ENCODE measurements at places on chromosomes 2 and 18.

DNA sequence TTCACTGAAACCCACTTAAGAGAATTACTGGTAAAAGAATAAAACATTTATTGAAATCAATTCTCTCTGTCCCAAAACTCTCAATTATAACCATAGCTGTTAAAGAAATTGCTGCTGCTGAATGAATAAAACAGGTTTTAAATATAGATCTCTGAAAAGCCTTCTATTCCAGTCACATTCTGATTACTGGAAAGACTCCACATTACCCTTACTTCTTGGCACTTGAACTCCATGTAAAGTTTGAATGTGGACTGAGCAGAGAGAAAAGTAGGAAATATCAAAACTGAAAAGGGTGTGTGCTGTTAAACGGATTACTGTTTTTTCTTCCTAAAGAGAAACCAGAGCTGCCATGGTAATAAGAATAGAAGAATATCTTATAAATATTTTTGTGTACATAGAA is 655.3 kb upstream of the SETBP1 start:
- DNase-seq: no peak

DNA sequence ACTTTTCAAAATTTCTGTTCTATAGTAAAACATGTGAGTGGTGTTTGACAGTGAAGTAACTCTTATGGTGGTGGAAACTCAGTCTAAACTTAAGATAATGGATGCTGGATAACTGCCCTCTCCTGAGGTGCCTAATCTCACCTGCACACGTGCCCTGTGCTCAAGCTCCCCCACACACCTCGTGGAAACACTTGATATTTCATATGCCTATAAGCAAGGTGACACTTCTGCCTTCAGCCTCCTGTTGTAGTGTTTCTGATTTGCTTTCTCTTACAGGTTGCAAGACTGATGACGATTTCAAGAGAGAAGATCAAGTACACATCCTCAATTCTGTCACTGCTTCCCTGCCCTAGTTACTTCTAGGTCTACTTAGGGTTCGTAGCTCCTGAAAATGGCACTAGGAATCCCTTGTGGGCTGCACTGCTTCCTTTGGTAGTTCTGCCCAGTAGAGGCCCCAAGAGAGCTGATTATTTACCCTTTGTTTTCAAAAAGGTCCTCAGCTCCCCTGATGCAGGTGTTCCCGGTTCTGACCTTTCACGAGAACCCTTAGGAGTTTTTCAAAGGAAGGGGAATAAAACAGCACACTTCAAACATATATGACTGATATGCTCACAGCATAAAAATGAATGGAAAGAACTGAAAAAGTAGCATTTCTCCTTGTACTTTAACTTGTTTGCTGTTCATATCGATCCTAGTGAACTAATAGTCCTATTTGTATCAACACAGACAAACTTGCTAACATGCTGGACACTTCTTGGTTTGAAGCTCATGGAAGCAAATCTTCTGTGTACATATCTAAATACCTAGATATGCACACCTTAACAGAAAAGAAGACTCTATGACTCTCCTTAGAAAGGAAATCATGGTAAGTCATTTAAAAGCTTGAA is 6.7 kb downstream of the CAVIN2 start:
- DNase-seq: no peak

DNA sequence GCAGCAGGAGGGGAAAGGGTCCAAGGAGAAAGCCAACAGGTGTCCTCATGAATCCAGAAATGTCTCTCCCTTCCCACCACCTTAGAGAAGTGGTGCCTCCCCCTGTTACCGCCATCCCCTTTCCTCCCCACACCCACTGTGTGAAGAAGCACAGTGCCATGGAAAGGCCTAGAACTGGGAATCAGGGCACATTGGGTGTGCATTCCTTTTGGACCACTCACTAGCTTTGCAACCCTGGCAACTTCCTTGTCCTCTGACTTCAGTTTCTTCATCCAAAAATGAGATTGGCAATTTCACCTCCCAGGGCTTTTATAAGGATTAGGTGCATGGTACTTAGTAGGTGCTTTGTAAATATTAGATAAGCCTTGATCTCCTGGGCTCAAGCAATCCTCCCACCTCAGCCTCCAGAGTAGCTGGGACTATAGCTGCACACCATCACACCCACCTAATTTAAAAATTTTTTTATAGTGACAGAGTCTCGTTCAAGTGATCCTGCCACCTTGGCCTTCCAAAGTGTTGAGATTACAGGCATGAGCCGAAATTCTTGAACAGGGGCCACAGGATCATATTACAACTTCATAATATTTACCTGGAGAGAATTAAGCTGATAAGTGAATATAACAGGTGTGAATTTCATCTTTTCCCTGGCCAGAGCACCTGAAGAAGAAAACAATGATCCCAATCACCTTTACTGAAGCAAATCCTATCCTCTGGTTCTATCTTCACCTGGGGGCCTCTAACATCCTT is 97.9 kb upstream of the TAF1B start:
- DNase-seq: no peak

DNA sequence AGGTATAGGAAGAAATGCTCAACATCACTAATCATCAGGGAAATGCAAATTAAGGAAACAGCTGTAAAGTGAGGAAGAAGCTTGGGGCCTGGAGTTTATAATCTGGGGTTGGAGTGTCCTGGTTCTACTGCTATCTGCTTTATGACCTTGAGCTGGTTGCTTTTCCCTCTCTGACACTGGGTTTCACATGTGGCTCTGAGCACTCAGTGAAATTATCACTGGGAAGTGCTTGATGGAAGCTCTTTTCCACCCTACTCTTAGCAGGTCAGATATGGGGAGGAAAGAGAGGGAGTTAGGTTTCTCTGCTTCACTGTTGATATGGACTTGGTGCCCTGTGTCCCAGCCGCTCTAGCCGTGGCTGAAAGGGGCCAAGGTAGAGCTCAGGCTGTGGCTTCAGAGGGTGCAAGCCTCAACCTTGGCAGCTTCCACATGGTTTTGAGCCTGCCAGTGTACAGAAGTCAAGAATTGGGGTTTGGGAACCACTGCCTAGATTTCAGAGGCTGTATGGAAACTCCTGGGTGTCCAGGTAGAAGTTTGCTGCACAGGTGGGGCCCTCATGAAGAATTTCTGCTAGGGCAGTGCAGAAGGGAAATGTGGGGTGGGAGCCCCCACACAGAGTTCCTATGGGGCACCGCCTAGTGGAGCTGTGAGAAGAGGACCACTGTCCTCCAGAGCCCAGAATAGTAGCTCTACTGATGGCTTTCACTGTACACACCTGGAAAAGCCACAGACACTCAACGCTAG is 52.3 kb downstream of the INPP4A start:
- no peak for DNase-seq

DNA sequence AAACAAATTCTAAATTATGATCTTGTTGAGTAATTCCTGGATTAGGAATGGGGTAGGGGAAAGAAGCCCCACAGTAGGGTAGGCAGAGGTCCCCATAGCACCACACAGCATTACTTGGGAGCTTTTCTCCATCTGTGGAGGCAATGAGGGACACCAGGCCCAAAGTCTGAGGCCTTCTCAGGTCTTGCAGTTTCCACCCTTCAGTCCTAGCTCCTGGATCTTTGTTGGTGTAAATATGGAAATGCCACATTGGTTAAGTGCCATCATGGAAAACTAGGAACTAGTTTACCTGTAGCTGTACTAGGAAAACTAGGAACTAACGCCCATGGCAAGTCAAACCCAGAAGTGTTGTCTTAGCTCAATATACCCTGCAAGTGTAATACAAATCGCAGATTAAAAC is 113.3 kb upstream of the DAPL1 start:
- DNase-seq: no peak

DNA sequence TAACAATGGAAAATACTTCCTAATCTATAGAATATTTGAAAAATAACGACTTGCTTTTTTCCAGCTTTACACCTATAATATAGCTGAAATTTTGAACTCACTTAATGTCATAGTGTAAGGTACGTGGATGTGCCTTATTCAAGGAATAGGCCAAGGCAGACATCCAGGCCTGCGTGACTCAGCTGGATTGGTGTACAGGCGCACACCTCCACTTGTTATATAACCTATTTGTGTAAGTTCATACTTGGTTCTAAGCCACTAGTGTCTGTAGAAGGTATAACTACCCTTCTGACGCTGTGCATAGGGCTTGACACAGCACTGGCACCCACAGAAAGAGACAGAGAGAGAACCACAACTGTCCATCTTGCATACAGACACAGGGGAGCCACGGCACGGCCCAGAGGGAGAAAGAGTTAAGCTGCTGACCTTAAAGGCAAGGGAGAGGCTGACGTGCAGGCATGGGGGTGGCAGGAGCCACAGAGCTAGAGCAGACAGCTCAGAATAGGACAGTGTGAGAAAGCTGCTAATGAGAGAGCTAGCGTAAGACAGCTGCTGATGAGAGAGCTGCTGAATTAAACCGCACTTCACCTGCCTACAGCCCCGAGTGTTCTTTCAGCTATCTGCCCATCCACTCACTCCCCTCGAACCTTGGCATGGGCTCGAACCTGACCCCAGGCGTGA is 16.1 kb downstream of the CCDC178 start:
- no peak for DNase-seq

GRCh38 chr2:134917360-134917865 is 1.2 kb upstream of the CCNT2 start:
- peak; percentile 22 for DNase-seq

DNA sequence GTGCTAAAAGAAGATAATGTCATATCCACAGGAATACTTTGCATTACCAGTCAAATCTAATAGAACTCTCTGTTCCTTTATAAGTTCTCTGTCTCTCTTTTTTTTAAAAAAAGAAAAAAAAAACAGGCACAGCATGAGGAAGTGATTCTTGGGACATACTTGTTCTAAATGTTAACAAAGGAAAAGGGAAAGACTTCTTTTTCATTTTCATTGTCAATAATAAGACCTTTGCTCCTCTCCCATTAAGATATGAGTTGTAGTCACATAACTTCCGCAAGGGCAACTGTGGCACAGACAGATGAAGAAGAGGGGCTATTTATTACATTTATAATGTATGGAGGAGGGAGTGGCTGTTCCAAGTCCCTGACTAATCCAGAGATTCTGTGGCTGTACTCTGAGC is 4.7 kb downstream of the CD302 start:
- no peak for DNase-seq

DNA sequence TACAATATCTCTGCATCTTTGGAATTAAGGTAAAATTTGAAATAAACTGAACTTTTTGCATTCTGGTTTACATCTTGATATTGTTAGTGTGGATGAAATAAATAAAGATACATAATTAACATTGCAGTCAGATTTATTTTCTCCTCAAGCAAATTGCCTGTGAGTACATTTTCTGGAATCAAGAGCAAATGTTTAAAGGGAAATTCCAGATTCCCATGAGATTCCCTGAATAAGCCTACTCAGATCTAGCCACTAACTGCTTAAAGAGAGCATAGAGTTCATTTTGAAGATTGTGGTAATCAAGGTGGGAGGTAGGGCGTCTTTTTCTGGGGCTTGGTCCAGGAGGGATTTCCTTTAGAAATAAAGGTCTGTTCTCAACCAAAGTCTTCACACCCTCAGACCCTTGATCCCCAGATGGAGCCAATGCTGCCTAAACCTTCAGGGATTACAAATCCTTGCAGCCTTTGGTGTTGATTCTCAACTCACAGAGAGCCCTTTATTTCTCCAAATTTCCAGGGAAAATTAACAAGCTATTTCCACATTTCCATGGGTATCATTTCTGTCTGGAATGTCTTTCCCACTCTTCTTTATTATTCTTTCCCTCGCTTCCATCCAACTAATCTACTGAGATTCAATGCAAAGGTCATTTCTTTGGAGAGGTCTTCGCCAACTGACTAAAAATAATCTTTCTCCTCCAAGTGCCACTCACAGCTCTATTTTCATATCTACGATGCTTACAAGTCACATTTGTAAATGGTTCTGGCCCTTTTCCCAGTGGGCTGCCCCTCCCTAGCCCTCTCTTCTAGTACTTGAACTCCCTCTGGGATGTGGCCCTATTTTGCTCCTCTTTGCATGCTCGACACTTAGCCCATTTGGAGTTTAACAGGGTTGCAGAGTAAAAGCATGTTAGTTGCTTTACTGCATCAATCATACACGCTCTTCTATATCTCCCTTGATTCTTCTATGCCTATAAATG is 79.8 kb upstream of the SPATS2L start:
- DNase-seq: no peak

- no peak for DNase-seq
Measured at GRCh38 chr2:233015019-233015645, 2.1 kb upstream of the NGEF start.

DNA sequence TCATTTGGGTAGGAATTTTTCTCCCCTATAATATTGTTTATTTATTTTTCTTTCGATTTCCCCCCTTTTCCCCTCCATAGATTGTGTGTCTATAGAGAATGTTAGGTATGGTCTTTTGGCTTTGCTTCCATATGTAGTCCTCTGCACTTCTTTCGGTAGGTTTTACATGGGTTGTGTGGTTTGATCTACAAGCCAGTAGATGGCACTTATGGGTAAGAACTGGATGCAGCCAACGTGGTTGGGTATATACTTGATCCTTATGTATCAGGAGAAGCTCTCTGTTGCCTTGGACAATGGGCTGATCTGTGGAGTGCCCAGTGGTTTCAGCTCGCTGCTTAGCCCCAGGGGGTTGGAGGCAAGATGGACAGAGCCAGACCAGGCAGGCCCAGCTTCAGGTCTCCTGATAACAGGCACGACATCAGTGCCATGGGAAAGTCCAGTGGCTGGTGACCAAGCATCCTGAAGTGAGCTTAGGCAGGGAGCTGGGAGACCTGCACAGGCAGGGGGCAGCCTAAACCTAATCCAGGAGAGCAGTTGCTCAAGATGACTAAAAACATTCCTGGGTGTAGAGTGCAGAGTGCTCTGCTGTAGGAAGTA is 488.3 kb downstream of the CCDC85A start:
- no peak for DNase-seq
